EH (cell line): ENCODE measurements at places on chromosomes 5 and 9.

- peak; percentile 62 for DNase-seq
Measured at GRCh38 chr5:116299746-116300640, 215.2 kb downstream of the COMMD10 start.

- peak; percentile 78 for DNase-seq
Measured at GRCh38 chr5:69271376-69271775, 36.7 kb downstream of the CDK7 start.

DNA sequence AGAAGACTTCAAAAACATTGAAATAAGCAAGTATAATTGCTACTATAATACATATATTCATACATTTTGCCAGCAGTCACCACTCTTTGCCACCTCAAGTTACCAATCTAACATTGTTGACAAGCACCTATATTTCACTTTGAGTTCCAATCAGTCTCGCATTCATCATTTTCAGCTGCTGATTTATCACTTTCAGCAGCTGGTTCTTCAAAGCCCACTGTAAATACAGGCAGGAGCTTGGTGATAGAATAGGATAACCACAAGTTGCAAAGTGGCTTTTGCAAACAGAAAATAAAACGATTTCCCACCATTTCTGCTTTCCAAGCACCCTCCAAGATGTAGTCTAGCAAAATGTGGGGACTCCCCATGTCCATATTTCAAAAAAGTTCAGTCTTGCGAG lies 114.2 kb upstream of the ITGA1 start:
- DNase-seq: no peak

GRCh38 chr5:58851571-58851970 lies 268.7 kb downstream of the RAB3C start:
- no peak for DNase-seq
